Ovary (tissue), 10 donors: ENCODE measurements at places on chromosomes 7 and 10. TPM values are rescaled to one million over a fixed set of nuclear protein-coding genes. Genes with fewer than 3 reads are reported as not detected.

- no peaks in the 10 kb centered on the region for H3K36me3 ChIP-seq
- H3K27ac ChIP-seq: no peak overlapping the region
Observed at GRCh38 chr7:2613931-2614600, 17.7 kb upstream of the TTYH3 start.

The PODXL gene
- 20.6 TPM for total RNA-seq

GRCh38 chr7:127730658-127731276 lies 78.8 kb downstream of the SND1 start:
- no peaks in the 10 kb centered on the region for H3K36me3 ChIP-seq
- no peak for DNase-seq
- no peaks in the 10 kb centered on the region for H3K27me3 ChIP-seq
- no peak overlapping the region for H3K27ac ChIP-seq
- no peaks in the 10 kb centered on the region for H3K4me1 ChIP-seq
- no peak overlapping the region for H3K4me3 ChIP-seq

DNA sequence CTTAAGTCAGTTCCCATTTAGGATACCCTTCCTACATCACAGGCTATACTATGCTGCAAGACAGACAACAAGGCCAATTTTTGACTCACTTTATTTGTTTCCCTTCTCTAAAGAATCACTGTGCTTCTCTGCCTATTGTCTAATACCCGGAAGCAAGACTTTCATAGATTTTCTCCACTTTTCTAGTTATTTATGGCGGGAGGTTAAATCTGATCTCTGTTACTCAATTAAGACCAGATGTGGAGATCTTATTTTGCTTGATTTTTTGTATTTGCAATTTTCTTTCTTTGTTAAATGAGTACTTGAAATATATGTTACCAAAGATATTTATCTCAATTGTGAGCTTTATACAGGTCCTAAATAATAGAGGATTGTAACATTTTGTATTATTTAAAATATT lies 511.5 kb downstream of the ATRNL1 start:
- no peak overlapping the region for H3K4me3 ChIP-seq
- no peak overlapping the region for H3K27ac ChIP-seq
- no peak for DNase-seq
- H3K4me1 ChIP-seq: no peaks in the 10 kb centered on the region
- H3K36me3 ChIP-seq: no peaks in the 10 kb centered on the region
- H3K27me3 ChIP-seq: no peaks in the 10 kb centered on the region

- H3K27ac ChIP-seq: no peak overlapping the region
- peaks cover 8% of the 10 kb centered on the region for H3K4me1 ChIP-seq
- no peak for DNase-seq
- H3K4me3 ChIP-seq: no peak overlapping the region
- no peaks in the 10 kb centered on the region for H3K36me3 ChIP-seq
Observed at GRCh38 chr10:11396311-11396955, 215.0 kb downstream of the USP6NL start.

The GPER1 gene
- 0.48 TPM for total RNA-seq

- H3K4me1 ChIP-seq: no peaks in the 10 kb centered on the region
- no peak overlapping the region for H3K27ac ChIP-seq
- no peak for DNase-seq
- H3K36me3 ChIP-seq: no peaks in the 10 kb centered on the region
- H3K4me3 ChIP-seq: no peak overlapping the region
- no peaks in the 10 kb centered on the region for H3K27me3 ChIP-seq
Observed at GRCh38 chr10:65611592-65611991, 1314.2 kb upstream of the LRRTM3 start.

The DENND10 gene
- total RNA-seq: 41.3 TPM

The WEE2 gene
- 0.20 TPM for total RNA-seq

DNA sequence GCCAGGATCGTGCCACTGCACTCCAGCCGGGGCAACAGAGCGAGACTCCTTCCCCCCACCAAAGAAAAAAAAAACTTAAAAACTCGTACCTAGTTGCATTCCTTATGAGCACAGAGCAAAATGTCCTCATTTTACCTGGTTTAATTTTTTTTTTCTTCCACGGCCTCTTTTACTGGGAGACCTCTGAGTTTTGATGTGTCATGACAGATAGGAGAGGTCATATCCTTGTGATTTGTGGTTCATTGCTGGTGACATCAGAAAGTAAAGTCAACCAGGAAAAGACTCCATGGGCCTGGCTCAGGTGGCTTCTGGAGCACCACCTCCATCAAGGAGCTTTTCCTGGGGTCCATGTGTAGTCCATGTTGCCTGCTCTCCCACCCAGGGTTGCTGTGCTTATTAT lies 26.3 kb downstream of the GTF2I start:
- no peak overlapping the region for H3K4me3 ChIP-seq
- H3K4me1 ChIP-seq: peaks cover 4% of the 10 kb centered on the region
- no peak overlapping the region for H3K27ac ChIP-seq
- DNase-seq: no peak

The TMEM236 gene
- 0.33 TPM for total RNA-seq

GRCh38 chr7:31126976-31127375 lies 74.9 kb downstream of the ADCYAP1R1 start:
- H3K27me3 ChIP-seq: no peaks in the 10 kb centered on the region
- no peak for DNase-seq
- no peaks in the 10 kb centered on the region for H3K36me3 ChIP-seq
- no peak overlapping the region for H3K4me3 ChIP-seq
- H3K4me1 ChIP-seq: peaks cover 4% of the 10 kb centered on the region

The KRIT1 gene
- 53.9 TPM for total RNA-seq

- H3K36me3 ChIP-seq: no peaks in the 10 kb centered on the region
- H3K27me3 ChIP-seq: no peaks in the 10 kb centered on the region
- no peak overlapping the region for H3K27ac ChIP-seq
- peak overlapping the region; percentile 74 for H3K4me3 ChIP-seq
- DNase-seq: no peak
Observed at GRCh38 chr7:23105086-23105643, 420 bp upstream of the KLHL7 start.

DNA sequence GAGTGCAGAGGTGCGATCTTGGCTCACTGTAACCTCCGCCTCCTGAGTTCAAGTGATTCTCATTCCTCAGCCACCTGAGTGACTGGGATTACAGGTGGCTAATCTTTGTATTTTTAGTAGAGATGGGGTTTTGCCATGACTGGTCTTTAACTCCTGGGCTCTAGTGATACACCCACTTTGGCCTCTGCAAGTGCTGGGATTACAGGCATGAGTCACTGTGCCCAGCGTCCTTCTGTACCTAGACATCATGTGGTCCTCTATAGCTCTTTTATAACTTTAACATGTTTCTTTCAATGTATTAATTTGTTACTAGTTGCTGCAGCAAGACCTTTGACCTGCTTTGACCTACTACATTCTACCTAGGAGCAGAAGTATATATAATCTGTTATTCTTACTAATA lies 38.7 kb upstream of the BICC1 start:
- H3K4me1 ChIP-seq: peaks cover 4% of the 10 kb centered on the region
- no peak overlapping the region for H3K4me3 ChIP-seq
- no peak overlapping the region for H3K27ac ChIP-seq
- H3K36me3 ChIP-seq: no peaks in the 10 kb centered on the region
- no peak for DNase-seq

DNA sequence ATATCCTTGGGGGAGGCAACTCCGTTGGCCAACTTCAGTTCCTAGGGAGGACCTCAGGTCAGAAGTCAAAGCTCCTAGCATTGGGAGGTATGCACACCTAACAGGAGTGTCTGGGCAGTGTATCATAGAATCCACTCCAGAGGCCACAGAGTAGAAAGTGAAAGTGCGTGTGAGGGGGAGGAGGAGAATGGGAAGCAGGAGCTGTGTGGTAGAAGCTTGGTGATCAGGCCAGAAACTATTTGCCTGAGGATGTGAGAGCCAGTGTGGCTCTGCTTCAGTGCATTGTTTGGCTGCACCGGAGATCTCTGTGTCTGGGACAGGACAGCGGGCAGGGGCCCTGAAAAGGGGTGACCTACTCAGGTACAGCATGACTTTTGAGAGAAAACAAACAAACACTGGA lies 557.4 kb upstream of the VSTM2A start:
- H3K4me3 ChIP-seq: no peak overlapping the region
- no peak overlapping the region for H3K27ac ChIP-seq
- H3K36me3 ChIP-seq: no peaks in the 10 kb centered on the region
- no peaks in the 10 kb centered on the region for H3K4me1 ChIP-seq
- no peak for DNase-seq
- H3K27me3 ChIP-seq: no peaks in the 10 kb centered on the region

- no peak overlapping the region for H3K27ac ChIP-seq
- DNase-seq: no peak
- no peaks in the 10 kb centered on the region for H3K36me3 ChIP-seq
- no peak overlapping the region for H3K4me3 ChIP-seq
- no peaks in the 10 kb centered on the region for H3K4me1 ChIP-seq
- no peaks in the 10 kb centered on the region for H3K27me3 ChIP-seq
Observed at GRCh38 chr7:158186406-158186805, 401.2 kb downstream of the PTPRN2 start.

- DNase-seq: no peak
- H3K27ac ChIP-seq: no peak overlapping the region
- H3K4me1 ChIP-seq: no peaks in the 10 kb centered on the region
- H3K27me3 ChIP-seq: no peaks in the 10 kb centered on the region
- H3K4me3 ChIP-seq: no peak overlapping the region
Observed at GRCh38 chr7:66758950-66759628, 18.6 kb downstream of the RABGEF1 start.

- H3K36me3 ChIP-seq: no peaks in the 10 kb centered on the region
- H3K4me3 ChIP-seq: no peak overlapping the region
Observed at GRCh38 chr10:78664929-78665553, 403.7 kb upstream of the ZMIZ1 start.

The KLF6 gene
- 56.2 TPM for total RNA-seq

- no peaks in the 10 kb centered on the region for H3K4me1 ChIP-seq
- no peaks in the 10 kb centered on the region for H3K36me3 ChIP-seq
- no peak overlapping the region for H3K4me3 ChIP-seq
- no peak overlapping the region for H3K27ac ChIP-seq
- H3K27me3 ChIP-seq: no peaks in the 10 kb centered on the region
- DNase-seq: no peak
Observed at GRCh38 chr10:7085147-7085912, 325.5 kb downstream of the SFMBT2 start.

DNA sequence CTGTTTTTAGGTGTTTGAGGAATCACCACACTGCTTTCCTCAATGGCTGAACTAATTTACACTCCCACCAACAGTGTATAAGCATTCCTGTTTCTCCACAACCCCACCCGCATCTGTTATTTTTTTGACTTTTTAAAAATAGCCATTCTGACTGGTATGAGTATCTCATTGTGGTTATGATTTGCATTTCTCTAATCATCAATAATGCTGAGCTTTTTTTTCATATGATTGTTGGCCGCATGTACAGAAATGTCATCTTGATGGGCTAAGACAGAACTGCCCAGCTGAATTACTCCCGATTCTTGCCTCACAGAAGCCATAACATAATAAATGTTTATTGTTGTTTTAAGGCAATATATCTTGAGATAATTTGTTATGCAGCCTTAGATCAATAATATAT lies 93.1 kb upstream of the DKK1 start:
- no peaks in the 10 kb centered on the region for H3K27me3 ChIP-seq
- H3K4me3 ChIP-seq: no peak overlapping the region
- no peaks in the 10 kb centered on the region for H3K36me3 ChIP-seq
- no peak overlapping the region for H3K27ac ChIP-seq

DNA sequence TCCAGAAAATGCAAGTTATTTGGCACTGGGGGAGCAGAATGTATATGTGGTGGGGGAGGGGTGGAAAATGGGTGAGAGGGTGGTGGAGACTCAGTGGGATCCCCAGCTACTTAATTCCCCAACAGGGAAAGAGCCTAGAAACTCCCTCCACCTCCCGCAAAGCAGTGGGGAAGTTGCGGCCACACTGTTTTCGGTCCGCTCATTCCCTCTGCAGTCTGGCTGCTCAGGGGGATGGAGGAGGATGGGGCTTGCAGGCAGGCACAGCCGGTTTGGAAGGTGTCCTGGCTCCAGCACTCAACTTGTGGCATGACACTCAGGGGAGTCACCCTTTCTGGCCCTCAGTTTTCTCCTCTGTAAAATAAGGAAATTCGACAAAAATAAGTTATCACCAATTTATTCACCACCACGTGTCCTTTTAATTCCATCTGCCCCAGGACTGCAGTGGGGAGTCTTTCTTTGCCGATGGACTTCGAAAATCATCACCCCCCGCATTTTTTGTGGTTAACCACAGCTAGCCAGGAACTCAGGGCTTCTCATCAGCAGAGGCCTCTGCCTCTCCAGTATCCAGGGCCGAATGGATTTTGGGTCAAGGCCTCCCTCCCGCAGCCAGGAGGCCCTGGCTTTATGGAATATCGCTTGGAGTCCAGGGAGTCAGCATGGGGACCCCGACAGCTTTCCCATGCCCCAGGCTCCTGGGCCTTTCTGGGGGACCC lies 1.6 kb upstream of the HTRA1 start:
- H3K27me3 ChIP-seq: no peaks in the 10 kb centered on the region
- H3K36me3 ChIP-seq: no peaks in the 10 kb centered on the region
- H3K27ac ChIP-seq: peak overlapping the region; percentile 1
- DNase-seq: peak; percentile 66
- no peak overlapping the region for H3K4me3 ChIP-seq
- peaks cover 25% of the 10 kb centered on the region for H3K4me1 ChIP-seq

The ZNF727 gene
- total RNA-seq: 4.5 TPM

The KNDC1 gene
- total RNA-seq: 34.9 TPM

GRCh38 chr10:17383801-17384555 lies 70.4 kb downstream of the ST8SIA6 start:
- no peak for DNase-seq
- no peak overlapping the region for H3K4me3 ChIP-seq
- H3K27ac ChIP-seq: peak overlapping the region; percentile 81
- peaks cover 15% of the 10 kb centered on the region for H3K4me1 ChIP-seq
- no peaks in the 10 kb centered on the region for H3K27me3 ChIP-seq

- H3K27me3 ChIP-seq: no peaks in the 10 kb centered on the region
- H3K4me1 ChIP-seq: peaks cover 1% of the 10 kb centered on the region
- no peak overlapping the region for H3K27ac ChIP-seq
- H3K36me3 ChIP-seq: no peaks in the 10 kb centered on the region
- no peak overlapping the region for H3K4me3 ChIP-seq
- no peak for DNase-seq
Observed at GRCh38 chr7:135207406-135208101, 3.8 kb downstream of the WDR91 start.
